ENCODE measurements at places on chromosomes 13 and 19.

- DNase-seq = no peak
Observed at GRCh38 chr13:110330491-110331011, 23.5 kb downstream of the COL4A2 start.

DNA sequence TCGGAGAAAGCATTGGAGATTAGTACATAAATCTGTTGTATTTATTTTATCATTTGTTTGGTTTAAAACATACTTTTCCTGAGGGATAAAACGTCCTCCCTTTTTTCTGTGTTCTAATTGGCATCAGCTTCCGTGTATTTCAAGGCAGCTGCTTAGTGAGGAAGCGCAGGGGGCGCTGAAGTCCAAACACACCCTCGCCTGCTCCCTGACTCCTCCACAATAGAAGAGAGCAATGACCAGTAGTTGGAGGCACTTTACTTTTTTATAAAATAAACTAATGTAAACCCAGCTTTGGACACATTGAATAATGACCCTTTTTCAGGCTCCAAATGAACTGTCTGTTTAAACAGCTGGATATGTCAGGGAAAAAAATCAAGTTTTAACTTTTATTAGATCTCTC, 79.9 kb downstream of the RNASEH2B start:
- DNase-seq = no peak

DNA sequence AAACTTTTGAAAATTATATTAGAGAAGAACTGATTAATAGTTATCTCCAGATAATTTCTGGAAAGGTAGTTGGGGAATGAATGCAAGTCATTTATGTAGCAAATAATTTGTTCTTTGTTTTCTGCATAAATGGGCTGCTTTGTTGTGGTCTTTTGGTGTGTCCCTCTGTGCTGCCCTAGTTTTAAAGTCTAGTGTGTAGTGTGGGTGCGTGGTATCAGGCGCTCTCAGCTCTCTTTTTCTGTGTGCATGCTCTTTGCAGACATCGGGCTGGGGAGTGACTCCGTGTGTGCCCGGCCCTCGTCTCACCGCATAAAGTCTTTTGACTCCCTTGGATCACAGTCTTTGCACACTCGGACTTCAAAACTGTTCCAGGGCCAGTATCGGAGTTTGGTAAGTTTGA, 94.5 kb downstream of the ARHGEF7 start:
- no peak for DNase-seq

DNA sequence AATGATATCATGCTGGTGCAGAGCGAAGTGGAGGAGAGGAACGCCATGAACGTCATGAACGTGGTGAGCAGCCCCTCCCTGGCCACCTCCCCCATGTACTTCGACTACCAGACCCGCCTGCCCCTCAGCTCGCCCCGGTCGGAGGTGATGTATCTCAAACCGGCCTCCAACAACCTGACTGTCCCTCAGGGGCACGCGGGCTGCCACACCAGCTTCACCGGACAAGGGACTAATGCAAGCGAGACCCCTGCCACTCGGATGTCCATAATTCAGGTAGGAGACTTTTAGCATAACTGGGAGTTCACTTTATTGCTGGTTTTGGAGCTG, 3.3 kb downstream of the PCDH17 start:
- DNase-seq = no peak

DNA sequence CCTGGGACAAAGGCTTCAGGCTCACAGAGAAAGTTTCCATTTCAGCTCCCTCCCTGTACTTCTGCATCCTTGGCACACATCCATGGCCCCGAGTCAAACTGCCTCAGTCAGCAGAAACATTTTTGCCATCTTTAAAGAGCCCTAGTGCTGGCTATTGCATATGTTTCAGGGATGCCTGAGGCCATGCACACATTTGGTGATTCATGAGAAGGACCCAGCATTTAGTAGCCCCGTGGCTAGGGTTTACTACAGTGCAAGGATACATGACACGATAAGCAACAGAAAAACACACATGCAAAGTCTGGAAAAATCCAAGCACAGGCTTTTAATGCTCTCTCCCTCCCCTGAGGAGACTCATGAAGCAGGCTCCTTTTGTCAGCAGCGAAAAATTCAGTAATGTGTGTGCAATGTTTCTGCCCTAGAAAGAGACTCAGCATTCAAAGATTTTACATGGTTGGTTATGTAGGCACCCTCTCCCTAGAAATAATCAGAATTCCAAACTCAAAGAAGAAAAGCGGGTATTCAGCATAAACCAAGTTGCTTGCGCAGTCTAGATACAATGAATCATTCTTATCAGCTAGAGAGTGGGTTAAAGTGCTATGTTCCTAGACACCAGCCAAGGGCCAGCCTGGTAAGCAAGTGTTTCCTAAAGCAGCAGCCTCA, 17.6 kb downstream of the ACOD1 start:
- DNase-seq = no peak

DNA sequence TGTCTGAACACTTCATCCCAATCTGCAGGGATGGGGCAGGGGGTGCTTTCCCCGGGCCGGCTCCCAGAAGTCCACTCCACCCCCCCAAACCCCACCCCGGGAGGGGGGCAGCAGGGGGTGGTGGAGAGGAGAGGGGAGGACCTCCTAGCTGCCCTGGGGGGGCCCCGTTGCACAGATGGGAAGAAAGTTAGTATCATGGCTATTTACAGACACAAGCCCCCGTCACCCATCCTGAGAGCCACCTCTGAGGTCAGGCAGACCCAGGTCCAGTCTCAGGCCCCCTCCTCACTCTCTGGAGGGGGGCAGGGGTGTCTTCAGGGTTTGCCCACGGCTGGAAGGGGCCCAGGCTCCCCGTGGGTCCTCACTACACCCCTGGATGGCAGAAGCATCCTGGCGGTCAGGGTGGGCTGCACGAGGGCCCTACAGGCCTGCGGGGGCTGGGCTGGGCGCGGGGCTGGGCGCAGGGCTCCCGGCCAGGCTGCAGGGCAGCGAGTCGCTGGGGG, 5.8 kb upstream of the REXO1 start:
- peak; percentile 53 for DNase-seq

GRCh38 chr13:110113284-110113764, 193.6 kb downstream of the COL4A1 start:
- no peak for DNase-seq

DNA sequence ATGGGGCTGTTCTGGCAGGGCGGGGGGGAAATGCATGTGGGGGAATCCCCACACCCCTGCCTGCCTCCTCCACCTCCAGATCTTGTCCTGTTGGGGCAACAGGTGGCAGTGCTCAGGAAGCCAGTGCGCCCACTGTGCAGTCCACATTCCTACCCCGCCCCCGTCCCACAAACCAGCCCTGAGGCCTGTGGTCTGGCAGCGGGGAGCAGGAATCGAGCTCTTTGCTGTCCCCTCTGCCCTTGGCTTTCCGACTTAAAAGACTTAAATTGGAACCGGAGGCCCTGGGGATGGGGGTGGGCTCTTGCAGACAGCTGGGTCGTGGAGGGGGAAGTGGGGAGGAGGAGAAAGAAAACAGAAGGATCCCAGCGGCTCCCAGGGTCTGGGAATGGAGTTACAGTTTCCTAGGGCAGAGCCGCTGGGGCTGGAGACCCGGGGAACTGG, 4.3 kb downstream of the NANOS3 start:
- no peak for DNase-seq

- no peak for DNase-seq
Observed at GRCh38 chr19:9917321-9917720, 19.0 kb downstream of the OLFM2 start.

DNA sequence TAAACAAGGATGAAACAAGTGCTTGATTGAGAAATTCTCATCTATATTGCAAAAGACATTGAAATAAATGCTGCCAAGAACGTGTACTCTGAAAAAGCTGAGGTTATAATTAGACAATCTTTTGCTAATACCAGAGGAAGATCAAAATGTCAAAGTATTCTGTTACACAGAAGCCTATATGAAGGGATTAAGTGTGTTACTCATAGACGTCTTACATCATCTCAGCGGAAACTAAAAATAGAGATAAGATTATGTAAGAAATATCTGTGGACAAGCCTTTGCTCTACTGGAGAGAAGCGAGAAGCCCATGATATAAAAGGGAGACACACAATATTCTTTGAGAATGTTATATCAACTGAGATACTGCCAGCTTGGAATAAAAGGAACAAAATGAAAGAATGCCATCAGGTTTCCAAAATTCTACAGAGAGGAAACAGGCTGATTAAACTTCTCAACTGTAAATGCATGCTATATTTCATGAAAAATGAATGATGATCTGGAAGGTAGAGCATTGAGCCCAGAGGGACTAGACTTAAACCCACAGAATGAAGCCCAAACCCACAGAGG, 699.0 kb downstream of the GPC5 start:
- no peak for DNase-seq

- no peak for DNase-seq
Observed at GRCh38 chr13:72201726-72202125, 334.7 kb upstream of the DACH1 start.

DNA sequence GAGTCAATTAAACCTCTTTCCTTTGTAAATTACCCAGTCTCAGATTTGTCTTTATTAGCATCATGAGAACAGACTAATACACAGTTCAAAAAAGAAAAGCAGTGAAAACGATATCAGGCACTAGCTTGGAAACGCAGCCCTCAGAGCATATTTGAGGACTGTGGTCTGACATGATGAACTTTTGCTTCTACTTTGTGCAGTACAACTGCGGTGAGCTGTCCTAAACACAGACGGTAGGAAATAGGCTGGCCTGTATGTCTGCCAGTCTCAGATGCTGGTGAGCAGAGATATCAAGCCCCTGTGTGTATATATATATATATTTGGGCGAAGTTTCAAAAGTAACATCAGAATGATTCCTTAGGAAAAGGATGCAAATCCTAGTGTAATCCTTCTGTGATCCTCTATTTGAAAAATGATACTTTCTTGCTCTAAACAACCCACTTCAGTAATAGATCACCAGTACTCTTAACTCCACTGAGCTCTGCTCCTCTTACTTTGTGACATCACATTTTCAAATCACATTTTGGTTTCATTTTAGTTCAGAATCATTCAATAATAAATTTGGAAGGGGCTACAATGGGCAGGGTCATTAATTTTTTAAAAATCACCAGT, 74.4 kb downstream of the TNFRSF19 start:
- DNase-seq = no peak

- no peak for DNase-seq
Observed at GRCh38 chr19:30924670-30925069, 424.6 kb downstream of the TSHZ3 start.

DNA sequence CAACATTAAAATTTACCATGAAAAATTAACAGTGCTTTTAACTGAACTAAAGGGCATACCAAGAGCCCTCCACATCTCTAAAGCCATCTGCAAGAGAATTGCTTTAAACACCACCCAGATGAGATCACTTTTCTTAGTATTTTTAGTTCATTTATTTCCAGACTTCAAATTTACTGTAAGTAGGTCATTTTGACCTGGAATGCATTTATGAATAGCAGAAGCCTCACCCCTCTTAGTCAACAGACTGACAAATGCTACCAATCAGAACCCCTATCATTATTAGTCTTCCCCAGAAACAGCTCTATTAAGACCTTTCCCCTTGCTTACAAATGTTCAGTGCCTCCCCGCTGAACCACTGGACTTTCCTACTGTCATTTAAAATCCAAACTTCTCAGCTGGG, 27.3 kb downstream of the RUBCNL start:
- DNase-seq = no peak

- no peak for DNase-seq
Observed at GRCh38 chr13:35920816-35921215, 210.4 kb downstream of the DCLK1 start.

DNA sequence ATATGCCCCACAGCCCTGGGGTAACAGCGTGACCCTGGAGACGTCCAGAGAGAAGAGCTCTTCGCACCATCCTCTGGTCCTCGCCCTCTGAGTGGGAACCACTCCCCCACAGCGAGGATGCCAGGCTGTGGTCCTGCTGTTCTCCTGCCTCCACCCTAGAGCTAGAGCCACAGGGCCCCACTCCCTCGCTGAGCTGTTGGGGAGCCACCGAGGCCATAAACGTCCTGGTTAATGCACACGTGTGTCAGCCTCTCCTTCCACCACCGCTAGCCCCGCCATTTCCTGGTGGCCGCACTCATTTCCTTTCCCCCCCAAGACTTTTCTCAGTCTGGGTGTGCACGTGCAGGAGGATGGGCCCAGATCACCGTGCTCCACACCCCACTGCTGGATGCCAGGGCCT, 11.5 kb downstream of the CEACAM16 start:
- DNase-seq = no peak

GRCh38 chr19:46159418-46160232, 11.6 kb downstream of the IGFL2 start:
- DNase-seq = no peak

DNA sequence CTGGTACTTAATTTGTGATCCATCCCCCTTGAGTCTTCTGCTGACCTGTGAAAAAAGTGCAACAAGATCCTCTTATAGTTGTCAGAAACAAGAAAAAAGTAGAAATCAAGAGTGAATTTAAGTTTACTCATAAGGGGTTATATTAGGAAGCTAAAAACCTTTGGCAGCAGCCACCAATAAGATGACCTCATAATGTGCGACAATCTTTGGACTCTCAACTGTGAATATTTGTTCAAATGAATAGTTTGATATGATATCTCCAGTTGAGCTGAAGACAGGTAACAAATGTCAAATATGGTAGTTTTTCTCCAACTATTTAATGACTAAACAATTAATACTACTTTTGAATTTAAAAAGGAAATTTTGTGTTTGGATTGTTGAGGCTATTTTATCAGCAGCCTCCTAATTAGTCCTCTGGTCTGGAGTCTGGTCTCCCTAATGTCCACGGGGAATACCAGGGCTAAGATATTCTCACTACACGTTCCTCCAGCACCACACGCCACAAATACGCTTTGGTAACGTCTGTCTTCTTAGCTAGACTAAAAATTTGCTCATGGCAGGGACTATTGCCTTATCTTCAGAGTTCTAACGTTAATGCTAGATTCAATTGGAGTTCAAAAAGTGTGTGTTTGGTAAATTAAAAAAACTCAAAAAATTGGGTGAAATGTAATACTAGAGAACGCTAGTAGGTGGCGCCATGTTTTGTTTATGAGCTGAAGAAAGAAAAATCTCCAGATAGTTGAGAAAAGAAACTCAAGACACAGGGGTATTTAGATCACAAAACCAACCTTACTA, 51.0 kb upstream of the PDX1 start:
- no peak for DNase-seq

DNA sequence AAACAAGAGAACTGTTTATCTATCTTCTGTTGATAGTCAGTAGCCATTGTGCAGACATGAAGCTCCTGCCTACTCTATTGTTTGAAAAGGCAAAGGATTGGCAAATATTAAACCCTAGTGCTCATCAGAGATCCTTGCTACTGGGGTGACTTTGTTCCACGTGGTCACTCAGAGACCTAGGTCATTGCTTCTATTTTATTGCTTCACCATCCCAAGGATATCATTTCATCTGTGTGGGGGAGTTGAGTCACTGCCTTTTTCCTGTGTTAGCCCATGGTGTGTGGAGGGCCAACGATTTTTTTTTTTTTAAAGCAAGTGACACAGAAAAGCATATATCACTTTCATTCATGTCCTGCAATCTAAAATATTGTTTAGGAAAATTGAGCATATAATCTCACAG, 254.1 kb upstream of the RXFP2 start:
- no peak for DNase-seq

GRCh38 chr19:47253467-47253881, 2.9 kb upstream of the CCDC9 start:
- DNase-seq = no peak
